ENCODE measurements at places on chromosomes 7 and 10.

DNA sequence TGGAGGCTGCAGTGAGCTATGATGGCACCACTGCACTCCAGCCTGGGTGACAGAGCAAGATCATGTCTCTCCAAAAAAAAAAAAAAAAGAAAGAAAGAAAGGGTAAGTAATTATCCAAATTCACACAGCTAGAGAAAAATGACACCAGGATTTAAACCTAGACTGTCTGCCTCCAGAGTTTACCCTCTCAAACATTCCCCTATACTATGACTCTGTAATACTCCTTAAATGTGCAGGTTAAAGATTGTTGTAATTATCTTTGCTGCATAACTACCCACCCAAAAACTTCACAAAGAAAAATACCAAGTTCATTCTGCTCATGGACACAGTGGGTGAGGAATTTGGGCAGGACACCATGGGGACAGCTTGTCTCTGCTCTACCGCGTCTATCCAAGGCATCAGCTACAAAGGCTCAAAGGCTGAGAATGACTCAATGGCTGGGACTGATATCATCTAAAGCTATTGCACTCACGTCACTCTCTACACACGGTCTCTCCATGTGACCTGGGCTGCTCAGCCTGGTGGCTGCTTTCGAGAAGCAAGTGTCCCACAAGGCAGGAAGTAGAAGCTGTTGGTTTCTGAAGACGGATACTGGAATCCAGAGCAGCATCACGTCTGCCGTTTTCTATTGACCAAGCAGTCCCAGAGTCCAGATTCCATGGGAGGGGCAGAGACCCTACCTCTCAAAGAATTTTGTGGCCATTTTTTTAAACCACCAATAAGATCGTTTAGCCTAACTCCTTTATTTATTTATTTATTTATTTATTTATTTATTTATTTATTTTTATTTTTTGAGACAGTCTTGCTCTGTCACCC, 185.7 kb upstream of the AUTS2 start:
- peak; percentile 27 for DNase-seq

DNA sequence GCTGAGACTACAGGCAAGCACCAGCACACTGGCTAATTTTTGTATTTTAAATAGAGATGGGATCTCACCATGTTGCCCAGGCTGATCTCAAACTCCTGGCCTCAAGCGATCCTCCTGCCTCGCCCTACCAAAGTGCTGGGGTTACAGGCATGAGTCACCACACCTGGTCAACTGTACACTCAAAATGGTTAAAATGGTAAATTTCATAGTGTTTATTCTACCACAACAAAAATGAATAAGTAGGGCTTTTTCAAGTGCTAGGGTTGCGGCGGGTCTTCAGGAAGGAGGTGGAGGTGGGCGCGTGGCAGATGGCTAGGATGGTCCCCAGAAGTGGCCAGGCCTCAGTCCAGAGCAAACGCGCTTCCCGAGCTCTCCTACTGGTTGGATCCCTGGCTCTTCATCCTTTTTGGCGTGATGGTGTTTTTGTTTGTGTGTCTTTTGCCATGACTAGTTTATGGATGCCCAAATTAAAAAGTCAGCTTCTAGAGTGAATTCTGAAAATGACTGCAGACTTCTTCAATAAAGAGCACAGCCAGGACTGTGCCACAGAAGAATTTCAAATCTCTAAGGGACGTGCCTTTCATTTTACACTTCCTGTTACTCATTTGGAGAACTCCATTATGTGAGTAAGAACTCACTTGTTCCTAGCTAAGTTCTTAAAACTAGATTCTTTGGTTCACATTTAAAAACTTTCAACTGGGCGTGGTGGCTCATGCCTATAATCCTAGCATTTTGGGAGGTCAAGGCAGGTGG, 73.9 kb downstream of the TMEM130 start:
- DNase-seq = no peak

DNA sequence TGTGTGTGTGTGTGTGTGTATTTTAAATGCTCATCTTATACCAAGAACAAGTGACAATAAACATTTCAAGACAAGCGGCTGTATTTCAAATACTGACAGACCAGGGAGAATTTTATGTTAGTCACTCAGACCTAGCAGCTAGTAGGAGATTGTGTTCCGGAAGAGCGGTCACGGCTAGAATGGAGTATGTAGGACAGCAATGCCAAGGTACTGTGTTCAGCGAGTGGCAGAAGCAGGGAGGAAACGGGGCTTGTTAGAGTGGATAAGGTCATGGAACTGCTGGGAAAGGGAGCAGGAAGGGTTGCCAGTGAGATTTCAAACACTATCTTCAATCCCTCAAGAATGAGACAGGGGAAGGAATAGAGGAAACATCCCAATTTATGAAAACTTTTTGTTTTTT, 260.5 kb upstream of the PITRM1 start:
- no peak for DNase-seq

GRCh38 chr10:123972481-123973401, 81.1 kb upstream of the CPXM2 start:
- no peak for DNase-seq

- no peak for DNase-seq
Measured at GRCh38 chr7:34844936-34845665, 187.1 kb downstream of the NPSR1 start.

GRCh38 chr10:124911124-124912067, 30.5 kb upstream of the ZRANB1 start:
- DNase-seq = no peak

GRCh38 chr10:17049195-17049594, 80.4 kb downstream of the CUBN start:
- no peak for DNase-seq

DNA sequence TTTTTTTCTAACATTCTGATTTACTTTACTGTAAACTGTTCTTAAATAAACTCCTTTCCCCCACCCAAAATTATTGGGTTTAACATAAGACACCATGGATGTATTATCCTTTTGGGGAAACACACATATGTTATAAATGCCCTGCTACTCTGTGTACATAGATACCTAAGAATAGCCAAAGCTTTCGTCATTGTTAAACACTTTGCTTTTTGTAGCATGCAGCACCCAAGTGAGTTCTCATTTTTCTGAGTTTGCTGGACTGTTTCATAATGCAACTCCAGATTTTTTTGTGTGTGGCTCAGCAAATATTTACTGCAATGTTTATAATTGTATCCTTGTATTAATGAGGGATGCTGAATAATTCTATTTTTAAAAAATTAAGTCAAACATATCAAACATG, 86.9 kb downstream of the VTI1A start:
- no peak for DNase-seq

GRCh38 chr10:49488056-49488717, 50.7 kb downstream of the ERCC6 start:
- DNase-seq = no peak

DNA sequence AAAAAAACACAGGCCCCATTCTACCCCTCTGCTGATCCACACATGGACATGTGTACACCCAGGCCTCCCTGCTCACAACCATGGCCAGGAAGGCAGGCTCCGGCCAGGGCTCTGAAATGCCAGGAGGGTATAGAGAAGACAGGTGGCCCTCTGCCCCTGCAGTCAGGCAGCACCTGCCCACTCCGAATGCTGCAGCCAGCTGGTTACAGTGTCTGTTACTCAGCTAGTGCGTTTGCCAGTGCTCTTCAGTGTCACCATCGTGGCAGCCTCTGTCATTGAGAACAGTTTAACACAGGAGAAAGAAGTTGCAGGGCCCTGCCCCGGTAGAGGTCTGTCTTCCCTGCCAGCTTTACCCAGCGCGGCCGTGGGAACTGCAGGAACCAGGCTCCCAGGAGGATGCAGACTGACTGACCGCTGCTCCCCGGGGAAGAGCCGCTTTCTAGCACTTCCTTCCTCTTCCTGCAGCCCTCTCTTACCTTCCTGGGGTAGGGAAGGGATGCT, 128.8 kb upstream of the FAM20C start:
- peak; percentile 15 for DNase-seq

- DNase-seq = no peak
Measured at GRCh38 chr10:88838766-88839350, 12.8 kb downstream of the ANKRD22 start.

GRCh38 chr10:63423494-63423893, 42.3 kb downstream of the JMJD1C start:
- no peak for DNase-seq

DNA sequence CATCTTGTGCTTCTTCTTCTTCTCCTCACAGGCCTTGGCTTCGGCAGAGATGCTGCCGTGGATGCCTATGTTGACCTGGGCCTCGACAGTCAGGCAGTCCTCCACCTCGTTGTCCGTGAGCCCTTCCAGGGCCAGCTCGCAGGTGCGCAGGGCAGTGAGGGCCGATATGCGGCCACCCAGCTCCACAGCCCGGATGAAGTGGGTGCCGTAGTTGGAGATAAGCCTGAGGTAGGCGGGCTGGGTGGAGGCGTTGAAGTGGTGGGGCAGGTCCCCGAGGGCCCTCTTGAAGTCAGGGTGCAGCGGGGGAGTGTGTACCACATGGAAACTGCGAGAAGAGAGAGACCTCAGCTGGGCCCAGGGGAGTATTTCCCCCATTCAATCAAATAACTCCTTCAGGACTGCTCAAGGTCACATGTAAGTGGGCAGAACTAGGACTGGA, 3.7 kb downstream of the PRF1 start:
- no peak for DNase-seq

DNA sequence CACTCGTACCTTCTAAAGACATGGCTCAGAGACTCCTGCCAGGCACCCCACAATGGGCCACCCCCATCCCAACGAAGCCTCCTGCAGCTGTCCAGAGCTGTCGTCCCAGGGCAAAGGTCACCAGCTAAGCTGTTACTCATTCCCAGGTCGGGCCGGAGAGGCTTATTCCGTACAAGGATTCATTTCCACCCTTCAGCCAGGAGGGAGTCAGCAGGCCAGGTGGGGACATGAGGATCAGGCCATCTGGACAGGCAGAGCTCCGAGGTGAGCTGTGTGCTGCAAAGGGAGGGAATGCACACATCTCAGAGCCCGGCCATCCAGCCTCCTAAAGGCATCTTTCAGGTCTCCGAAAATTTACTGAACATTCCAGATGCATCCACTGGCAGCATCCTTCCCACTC, 63.9 kb upstream of the NANOS1 start:
- DNase-seq = no peak

DNA sequence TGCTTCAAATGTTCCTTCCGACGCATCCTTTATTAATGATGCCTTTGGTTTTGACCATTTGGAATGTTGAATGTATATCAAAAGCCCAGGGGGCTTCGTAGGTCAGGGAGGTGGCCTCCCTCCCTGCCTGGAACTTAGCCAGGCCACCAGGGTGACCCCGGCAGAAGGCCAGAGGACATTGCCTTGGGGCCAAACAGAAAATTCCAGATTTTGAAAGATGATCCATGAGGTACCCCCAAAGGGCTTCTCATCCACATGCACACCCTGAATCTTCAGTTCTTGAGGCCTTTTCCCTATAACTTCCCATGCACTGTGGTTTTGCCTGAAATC, 171.7 kb downstream of the ADAM12 start:
- DNase-seq = no peak

- no peak for DNase-seq
Measured at GRCh38 chr10:118042336-118042735, 4.4 kb downstream of the RAB11FIP2 start.

- peak; percentile 33 for DNase-seq
Measured at GRCh38 chr10:88791924-88792323, 10.6 kb upstream of the LIPM start.

DNA sequence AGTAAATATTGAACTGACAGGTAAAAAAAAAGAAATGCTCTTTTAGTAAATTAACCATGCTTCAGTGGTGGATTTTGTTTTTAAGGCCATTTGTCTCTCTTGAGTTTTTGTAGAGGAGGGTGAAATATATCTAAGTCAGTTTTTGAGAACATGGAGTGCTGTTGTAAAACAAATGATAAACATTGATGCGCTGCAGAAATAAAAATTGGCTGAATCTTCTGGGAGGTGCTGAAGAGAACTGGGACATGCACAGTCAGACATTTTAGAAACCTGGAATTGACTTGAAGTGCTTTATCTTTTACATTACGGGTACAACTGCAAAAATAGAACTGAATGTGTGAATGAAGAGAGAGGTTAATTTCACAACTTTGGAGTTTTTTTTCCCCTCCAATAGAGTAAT, 203.0 kb upstream of the HDAC9 start:
- DNase-seq = no peak

- DNase-seq = no peak
Measured at GRCh38 chr7:73449422-73449821, 15.8 kb downstream of the FZD9 start.

DNA sequence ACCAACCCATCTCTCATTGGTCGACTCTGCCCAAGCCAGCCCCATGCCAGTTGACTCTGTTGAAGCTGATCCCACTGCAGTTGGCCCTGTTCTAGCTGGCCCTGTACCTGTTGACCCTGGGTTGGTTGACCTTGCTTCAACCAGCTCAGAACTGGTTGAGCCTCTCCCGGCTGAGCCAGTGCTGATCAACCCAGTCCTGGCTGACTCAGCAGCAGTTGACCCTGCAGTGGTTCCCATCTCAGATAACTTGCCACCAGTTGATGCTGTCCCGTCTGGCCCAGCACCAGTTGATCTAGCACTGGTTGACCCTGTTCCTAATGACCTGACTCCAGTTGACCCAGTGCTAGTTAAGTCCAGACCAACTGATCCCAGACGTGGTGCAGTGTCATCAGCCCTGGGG, 7.4 kb downstream of the PPRC1 start:
- DNase-seq = no peak

- no peak for DNase-seq
Measured at GRCh38 chr7:22138106-22138505, 192.4 kb upstream of the CDCA7L start.

GRCh38 chr10:70672165-70673042, at the start of gene ADAMTS14:
Gene ADAMTS14 (plus strand): TSS chr10:70672506. CDS start chr10:70672803, 297 bp downstream.
- DNase-seq = no peak

DNA sequence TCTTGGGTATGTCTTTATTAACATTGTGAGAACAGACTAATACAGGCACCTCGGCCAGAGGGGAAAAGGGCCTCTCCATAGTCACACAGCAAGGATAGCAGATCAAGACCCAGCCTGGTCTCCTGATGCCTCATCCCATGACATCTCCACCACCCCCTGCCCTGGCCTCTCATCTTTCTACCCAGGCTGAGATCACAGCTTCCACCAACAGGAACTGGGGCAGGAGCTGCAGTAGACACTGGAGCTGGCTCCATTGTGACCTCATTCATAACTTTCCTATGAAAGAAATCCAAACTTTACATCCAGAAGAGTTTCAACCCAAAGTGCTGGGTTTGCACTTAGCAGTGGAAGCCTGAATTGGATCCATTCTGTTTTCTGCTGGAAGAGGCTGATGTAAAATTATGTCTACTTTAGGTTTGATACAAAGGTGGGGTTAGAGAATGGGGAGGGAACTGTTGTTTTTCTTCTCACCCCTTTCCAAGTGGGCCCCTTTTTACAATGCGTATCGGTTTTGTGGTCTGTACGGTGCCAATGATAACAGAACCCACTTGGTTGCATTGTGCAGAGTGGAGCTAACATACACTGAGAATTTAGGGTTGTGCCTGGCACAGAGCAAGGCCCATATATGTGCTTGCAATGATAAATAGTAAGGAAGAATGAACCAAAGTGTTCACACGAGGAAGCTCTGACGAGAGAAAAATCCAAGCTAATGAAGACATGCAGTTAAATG, 28.6 kb upstream of the INSIG1 start:
- DNase-seq = no peak
